CD4-positive, alpha-beta memory T cell (primary cell): ENCODE measurements at places on chromosomes 11 and 22. TPM values are rescaled to one million over a fixed set of nuclear protein-coding genes. Genes with fewer than 3 reads are reported as not detected.

DNA sequence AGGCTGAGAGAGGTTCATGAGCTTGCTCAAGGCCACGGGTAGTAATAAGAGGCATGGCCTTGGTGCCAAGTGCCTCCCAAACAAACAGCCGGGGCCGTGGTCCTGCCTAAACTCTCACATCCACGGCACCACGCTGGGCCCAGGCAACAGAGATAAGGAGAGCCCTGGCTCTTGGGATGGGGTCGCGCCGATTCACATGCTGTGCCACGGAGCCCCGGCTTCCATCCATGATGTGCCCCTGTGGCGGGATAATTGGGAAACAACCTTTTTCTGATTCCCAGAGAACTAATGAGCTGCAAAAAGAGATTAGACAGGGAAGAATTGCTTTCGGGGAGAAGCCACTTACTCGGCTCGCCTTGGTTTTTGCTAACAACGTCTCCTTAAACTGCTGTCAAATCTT is 22.0 kb downstream of the TP53AIP1 start:
- H3K27ac ChIP-seq = no peak overlapping the region
- H3K36me3 ChIP-seq = no peaks in the 10 kb centered on the region
- H3K4me1 ChIP-seq = no peaks in the 10 kb centered on the region

The PLAAT4 gene
- total RNA-seq = 152 TPM

GRCh38 chr11:46347637-46348311 is 511 bp downstream of the DGKZ start:
- H3K36me3 ChIP-seq = no peaks in the 10 kb centered on the region
- DNase-seq = no peak
- H3K27me3 ChIP-seq = no peaks in the 10 kb centered on the region

DNA sequence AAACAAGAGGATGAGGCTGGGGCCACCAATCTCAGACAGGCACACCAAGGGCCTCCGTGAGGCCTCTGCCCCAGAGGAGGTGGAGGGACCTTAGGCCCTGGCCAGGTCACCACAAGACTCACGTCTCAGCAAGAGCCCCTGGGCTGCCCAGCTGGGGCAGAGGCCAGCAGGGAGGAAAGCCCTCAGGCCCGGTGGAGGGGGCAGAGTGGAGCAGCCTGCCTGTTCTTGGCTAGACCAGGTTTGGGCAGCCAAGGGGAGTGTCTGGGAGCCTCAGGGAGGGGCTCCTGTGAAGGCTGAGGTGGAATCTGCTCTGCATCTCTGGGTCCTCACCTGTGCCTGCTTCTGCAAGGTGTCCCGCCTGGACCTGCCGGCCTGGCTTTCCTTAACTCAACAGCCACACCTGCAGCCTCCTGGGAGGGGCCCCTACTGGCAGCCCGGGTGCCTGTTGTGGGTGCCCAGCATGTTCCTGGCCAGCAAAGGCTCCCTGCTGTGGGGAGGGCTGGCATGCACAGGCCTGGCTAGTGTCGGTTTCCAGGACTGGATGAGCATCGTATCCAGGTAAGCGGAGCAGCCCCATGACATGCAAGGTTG is 11.9 kb downstream of the TTLL12 start:
- H3K4me3 ChIP-seq = no peak overlapping the region
- no peak for DNase-seq
- no peaks in the 10 kb centered on the region for H3K27me3 ChIP-seq
- H3K27ac ChIP-seq = no peak overlapping the region
- H3K4me1 ChIP-seq = no peaks in the 10 kb centered on the region
- peaks cover 16% of the 10 kb centered on the region for H3K36me3 ChIP-seq

GRCh38 chr11:93936460-93936859 is 84.7 kb upstream of the HEPHL1 start:
- no peak overlapping the region for H3K27ac ChIP-seq
- DNase-seq = no peak
- H3K27me3 ChIP-seq = no peaks in the 10 kb centered on the region
- no peaks in the 10 kb centered on the region for H3K36me3 ChIP-seq

DNA sequence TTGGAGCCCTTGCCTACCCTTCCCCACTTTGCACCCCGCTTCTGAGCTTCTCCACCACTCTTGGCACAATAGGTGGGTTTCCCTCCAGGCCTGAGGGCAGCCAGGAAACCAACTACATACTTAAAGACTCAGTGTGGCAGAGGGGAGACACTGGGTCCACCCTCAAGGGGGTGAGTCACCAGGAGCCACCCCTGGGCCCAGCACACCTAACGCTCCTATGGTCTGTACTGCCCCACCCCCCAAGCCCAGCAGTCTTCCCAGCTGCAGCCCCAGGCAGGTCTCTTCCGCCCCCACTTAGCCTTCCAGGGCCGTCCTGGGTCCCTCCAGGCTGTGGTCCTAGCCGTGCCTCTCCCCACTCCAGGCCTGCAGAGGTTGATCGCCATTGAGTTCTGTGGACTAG is 3.2 kb upstream of the TMPRSS13 start:
- no peak overlapping the region for H3K4me3 ChIP-seq
- H3K27me3 ChIP-seq = no peaks in the 10 kb centered on the region
- peaks cover 42% of the 10 kb centered on the region for H3K4me1 ChIP-seq
- DNase-seq = no peak

The TTC36 gene
- 1.1 TPM for total RNA-seq
